Activated T-cell treated with anti-CD3 and anti-CD28 coated beads for 24 hours (primary cell): ENCODE measurements at places on chromosomes 7 and 10.
A peak's percentile ranks its signal among the peaks of the same experiment; 100 is the strongest.

- no peak for DNase-seq
Measured at GRCh38 chr10:3468919-3469638, 296.5 kb upstream of the PITRM1 start.

DNA sequence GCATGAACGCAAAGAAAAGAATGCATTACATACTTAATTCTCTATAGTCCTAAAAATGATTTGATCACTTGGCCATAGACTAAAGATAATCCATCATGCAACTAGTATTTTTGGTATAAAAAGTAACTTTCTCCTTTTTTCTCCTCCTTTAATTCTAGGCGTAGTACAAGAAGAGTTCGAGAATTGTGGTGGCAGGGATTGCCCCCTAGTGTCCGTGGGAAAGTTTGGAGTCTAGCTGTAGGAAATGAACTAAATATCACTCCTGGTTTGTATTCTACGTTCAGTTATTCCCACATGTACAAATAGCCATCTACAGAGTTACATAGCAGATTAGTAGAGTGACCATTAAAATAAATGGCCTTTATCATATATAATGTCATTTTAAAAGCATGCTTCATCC lies 45.5 kb upstream of the HELLS start:
- DNase-seq = no peak

DNA sequence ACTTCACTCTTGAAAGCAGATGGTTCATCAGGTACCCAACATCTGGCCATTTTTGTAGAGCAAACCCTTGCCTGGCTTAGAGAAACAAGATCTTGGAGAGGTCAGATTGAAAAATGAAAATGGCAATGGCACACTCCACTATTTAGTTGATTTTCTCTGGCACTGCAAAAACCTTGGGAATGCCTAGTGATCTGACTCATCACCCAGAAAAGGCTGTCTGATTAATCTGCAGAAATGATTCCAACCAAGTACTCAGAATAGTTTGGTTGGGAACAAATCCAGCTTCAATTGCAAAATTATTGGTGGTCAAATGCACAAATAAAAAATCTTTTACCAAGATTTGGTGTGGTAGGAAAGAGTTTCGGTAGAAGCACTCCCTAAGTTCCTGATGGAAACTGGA lies 351.2 kb downstream of the PHTF2 start:
- no peak for DNase-seq

- DNase-seq = no peak
Measured at GRCh38 chr10:101958691-101959090, 97.3 kb downstream of the ARMH3 start.

- no peak for DNase-seq
Measured at GRCh38 chr10:10609379-10609955, 408.2 kb upstream of the CELF2 start.

- DNase-seq = no peak
Measured at GRCh38 chr10:122417667-122418066, 36.8 kb upstream of the ARMS2 start.

DNA sequence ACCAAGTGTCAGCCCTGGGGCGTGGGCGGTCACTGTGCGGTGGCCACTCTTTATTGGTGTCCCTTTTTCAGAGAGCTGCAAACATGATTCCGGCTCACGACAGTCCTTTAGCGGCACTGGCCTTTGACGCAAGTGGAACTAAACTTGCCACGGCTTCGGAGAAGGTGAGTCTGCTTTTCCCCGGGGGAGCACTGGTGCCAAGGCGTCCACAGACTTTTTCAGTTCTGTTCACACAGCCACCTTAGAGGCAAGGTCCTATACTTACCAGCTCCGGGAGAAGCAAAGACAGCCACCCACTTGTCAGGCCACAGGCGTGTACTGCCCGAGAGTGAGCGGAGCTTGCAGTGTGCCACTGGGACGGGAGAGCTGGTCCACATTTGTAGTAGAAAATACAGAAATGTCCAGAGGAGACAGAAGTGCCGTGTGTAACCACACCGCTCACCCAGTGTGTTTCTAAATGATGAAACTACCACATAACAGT lies 27.9 kb downstream of the WIPI2 start:
- no peak for DNase-seq

DNA sequence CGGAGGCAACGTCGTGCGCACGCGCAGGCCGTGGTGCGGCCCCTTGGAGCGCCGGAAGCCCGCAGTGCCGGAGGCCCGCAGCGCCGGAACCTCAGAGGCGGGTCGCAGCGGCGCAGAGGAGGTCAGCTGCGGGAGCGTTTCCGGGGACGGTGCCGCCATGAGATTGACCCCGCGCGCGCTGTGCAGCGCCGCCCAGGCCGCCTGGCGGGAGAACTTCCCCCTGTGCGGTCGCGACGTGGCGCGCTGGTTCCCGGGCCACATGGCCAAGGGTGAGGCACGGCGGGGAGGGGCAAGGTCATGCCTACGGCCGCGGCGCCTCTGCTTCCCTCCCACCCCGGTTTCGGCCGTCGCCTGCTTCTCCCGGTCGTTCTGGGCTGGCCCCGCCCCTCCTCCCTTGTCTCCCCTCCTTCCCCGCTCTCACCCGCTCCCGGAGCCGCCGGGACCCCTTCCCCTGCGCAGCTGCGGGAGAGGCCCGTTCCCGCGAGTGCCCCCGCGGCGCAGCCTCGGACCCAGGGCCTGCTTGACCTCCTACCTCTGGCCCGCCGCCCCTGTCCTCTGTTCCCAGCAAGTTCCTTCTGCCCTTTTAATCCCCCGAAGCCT lies at the start of gene MTG1:
Gene MTG1, plus strand, starts transcription at position 94 of the 600 bp plus-strand sequence. Its CDS starts 64 bp downstream, at position 158.
- DNase-seq = peak; percentile 93

DNA sequence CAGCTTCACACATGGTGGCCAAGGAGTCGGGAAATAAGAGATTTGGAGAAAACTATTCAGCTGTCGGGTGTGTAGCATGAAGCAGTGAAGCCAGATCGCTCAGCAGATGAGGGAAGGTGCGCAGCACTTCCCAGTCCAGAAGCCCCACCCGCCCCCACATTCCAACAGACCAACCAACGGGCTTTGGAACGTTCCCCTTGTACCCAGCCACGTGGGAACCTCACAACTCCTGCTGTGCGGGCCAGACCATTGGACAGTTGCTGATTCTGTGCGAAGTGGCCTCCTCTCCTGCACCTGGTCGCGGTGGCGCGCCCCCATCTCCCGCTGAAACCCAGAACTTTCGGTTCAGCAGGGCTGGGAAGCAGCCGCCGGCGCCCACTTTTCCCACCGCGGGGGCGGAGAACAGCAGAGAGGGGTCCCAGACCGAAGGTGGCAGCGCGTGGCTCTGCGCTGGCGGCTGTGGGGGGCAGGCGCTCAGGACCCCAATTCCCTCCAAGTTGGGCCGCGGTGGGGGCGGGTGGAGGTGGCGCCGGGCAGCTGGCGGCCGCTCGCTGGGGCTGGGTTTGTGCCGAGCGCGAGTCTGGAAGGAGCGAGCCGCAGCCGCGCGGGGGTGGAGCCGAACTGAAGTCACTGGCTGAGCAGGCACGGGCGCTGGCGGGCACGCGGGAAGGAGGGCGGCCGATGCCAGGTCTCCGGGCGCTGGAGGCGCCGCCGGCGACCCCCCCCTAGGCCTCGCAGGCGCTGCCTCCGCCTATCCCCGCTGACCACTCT lies 1301.5 kb upstream of the SORCS1 start:
- no peak for DNase-seq

DNA sequence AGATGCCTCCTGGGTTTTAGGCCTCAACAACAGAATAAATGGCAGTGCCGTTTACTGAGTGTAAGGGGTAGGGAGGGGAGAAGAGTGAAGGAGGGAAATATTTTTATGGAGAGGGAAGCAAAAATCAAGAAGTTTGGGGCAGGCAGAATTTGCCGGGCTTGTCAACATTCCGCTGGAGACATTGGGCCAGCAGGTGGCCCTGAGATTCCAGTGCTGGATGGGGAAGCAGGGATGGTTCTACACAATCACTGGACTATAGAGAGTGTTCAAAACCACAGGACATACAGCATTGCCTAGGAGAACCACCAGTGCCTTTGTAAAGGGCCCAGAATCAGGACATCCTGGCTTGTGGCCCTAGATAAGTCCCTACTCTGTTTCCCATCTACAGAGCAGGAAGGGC lies 598.6 kb upstream of the MGMT start:
- DNase-seq = no peak

- no peak for DNase-seq
Measured at GRCh38 chr7:69787736-69788431, 189.6 kb downstream of the AUTS2 start.

GRCh38 chr10:14574291-14574690 lies 200.4 kb downstream of the FAM107B start:
- no peak for DNase-seq

- no peak for DNase-seq
Measured at GRCh38 chr7:16651396-16652239, 5.6 kb downstream of the BZW2 start.

DNA sequence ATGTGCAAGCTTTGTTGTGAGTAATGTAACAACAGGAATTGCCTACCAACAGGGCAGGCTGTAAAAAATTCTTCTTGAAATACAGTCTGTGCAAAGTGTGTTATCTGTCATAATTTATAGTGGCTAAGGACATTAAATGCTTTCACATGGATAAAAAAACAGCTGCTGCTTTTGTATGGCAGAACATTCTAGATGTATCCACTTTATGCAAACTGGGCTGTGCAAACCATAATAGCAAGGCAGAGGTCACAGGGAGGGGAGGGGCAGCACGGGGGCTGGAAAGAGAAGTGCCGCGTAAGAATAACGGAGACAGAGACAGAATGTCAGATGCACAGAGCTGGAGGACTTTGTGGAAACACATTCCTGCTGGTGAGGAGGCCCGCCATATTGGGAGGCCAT lies 86.1 kb downstream of the VOPP1 start:
- no peak for DNase-seq

DNA sequence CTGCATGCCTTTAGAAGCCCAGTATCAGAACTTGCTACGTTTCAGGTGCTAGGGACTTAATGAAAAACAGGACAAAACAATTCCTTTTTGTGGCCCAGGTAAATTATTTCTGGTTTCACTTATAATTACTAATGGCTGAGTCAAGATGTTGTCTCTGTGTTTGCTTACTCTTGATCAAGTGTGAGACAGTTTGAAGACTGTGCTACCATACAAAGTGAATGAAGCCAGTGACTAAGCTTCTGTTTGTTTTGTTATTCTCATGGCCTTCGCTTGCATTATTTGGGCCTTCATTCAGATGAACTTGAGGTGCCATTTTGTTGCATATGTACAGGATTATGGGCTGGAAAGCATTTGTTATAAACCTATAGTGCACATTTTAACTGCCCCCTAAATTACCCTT lies 17.9 kb downstream of the SMNDC1 start:
- DNase-seq = no peak

GRCh38 chr7:90455163-90456030 lies 14.0 kb upstream of the PTTG1IP2 start:
- DNase-seq = no peak

DNA sequence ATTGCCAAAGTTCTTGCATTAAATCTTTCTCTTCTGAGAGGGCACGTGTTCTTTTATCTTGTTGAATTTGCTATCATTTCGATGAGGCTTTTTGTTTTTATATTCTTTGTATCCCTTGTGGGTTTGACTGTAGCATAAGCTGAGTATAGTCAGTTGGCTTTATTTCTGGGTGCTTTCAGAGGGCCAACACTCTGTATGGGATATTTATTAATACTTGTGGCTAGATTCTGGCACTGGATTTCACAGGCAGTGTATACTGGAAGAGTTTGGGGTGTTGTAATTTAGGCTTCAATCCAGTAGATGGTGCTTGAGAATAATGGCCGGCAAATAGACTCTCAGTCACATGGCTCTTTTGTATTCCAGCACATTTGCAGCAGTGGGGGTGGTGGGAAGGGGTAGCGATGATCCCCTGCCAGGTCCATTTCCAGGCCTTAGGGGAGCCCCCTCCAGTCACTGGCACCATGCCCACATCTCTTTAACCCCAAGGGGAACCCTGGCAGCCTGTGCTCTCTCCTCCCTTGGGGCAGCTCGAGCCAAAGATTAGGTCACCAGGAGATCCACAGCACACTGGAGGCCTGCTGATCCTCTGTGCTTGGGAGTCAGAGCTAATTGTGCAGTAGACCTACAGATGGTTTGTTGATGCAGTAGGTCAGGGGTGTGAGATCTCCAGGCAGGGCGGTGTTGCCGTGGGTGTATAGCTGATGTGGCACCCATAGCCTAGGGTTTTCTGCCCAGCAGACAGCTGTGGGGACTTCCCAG lies 81.8 kb downstream of the PTPN20 start:
- DNase-seq = no peak

DNA sequence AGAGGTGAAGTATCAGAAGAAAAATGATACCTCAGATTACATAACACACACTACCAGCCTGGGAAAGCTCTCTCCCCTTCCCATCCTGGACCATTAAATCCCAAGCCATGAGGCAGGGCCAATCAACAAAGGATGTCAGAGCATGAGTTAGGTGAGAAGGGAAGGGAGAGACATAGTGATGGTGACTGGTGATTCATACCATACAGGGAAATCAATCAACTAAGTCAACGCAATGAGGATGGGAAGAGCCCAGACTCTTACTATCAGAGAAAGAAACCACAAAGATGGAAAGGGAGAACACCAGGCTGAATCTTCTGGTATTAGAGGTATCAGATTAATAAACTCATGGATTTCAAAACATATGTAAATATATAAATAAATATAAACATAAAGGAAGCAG lies 185.4 kb downstream of the KMT2E start:
- DNase-seq = no peak

GRCh38 chr10:31366703-31367102 lies 47.7 kb downstream of the ZEB1 start:
- DNase-seq = no peak

GRCh38 chr7:25032774-25033743 lies 53.1 kb upstream of the OSBPL3 start:
- DNase-seq = no peak

GRCh38 chr10:58645416-58646146 lies 132.9 kb downstream of the BICC1 start:
- no peak for DNase-seq

- DNase-seq = no peak
Measured at GRCh38 chr10:75400771-75401568, 594 bp downstream of the ZNF503 start.

GRCh38 chr10:124592101-124592500 lies 130.5 kb downstream of the LHPP start:
- no peak for DNase-seq

GRCh38 chr7:74387606-74388005 lies 66.1 kb upstream of the GTF2IRD1 start:
- DNase-seq = no peak

DNA sequence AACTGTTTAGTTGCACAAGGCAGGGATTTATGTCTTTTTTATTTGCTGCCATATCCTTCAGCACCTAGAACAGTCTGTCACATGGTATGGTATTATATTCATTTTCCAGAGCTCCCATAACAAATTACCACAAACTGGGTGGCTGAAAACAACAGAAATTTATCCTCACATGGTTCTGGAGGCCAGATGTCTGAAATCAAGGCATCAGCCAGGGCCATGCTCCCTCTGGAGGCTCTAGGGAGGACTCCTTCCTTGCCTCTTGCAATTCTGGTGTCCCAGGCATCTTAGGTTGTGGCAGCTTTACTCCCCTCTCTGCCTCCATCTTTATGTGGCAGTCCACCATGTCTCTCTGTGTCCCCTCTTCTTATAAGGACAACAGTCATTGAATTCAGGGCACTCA lies 43.1 kb downstream of the MET start:
- DNase-seq = no peak
